Fibroblast of skin of back (primary cell): ENCODE measurements at places on chromosomes 13 and 19.
A peak's percentile ranks its signal among the peaks of the same experiment; 100 is the strongest.

DNA sequence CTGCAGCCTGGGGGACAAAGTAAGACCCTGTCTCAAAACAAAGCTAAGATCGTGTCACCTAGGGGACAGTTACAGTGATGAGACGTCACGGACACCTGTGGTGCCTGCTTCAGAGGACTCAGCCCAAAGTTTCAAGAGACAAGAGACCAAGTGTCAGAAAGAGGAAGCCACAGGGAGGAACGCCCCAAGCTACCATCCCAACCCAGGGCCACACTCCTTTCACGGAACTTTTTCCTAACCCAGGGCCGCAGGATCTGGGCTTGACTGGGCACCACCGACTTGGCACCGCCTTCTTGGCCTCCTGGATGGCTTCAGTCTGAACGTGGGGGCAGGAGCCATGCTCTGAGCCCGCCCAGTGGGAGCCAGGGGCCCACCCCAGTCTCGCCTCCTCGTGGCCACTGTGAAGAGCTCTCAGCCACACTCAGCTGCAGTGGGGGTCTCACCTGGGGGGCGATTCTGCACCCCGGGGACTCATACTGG lies 8.5 kb downstream of the MOB3A start:
- DNase-seq = no peak

- DNase-seq = no peak
Observed at GRCh38 chr19:38089440-38089839, 134.6 kb downstream of the DPF1 start.

GRCh38 chr13:74886502-74886901 lies 595.5 kb downstream of the TBC1D4 start:
- no peak for DNase-seq

GRCh38 chr19:45170146-45171106 lies 7.6 kb downstream of the TRAPPC6A start:
- DNase-seq = no peak

DNA sequence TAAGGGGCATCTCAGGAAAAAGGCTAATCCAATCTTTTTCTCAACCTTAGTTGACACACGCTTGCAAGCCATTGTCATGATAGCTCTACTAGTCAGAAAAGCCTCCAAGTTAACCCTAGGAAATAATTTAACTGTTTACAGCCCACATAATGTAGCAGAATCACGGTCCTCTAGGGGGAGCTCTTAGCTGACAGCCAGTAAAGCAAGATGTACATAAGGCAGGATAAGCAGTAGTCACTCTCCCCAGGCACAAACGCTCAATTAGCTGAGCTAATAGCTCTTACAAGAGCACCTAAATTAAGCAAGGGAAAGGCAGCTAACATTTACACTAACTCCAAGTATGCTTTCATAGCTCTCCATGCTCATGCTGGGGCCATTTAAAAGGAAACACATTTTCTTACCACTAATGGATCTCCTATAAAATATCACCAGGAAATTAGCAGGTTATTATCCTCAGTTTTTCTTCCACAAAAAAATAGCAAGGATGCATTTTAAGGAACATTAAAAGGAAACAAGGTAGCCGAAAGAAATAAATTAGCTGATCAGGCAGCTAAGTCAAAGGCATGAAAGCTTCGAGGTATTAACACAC lies 33.7 kb upstream of the ZSCAN5A start:
- DNase-seq = peak; percentile 7

- DNase-seq = no peak
Observed at GRCh38 chr13:99970651-99971575, 654 bp downstream of the ZIC5 start.

DNA sequence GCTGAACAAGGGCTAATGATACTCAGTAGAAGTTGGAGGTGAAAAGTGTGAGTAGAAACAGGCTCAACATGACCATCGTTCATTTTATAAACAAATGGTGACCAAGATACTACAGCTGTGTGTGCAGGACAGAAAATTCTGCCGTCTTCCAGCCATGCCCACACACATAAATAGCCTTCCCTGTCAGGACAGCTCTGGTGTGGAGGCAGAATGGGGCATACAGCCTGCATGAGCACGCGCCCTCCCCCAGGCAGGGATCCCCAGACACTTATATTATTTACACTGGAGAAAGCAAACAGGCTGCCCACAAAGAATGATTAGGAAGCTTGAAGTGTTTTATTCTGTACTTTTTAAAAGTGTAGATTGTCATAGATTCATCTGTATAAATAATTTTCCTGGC lies 20.4 kb downstream of the GJA3 start:
- no peak for DNase-seq

DNA sequence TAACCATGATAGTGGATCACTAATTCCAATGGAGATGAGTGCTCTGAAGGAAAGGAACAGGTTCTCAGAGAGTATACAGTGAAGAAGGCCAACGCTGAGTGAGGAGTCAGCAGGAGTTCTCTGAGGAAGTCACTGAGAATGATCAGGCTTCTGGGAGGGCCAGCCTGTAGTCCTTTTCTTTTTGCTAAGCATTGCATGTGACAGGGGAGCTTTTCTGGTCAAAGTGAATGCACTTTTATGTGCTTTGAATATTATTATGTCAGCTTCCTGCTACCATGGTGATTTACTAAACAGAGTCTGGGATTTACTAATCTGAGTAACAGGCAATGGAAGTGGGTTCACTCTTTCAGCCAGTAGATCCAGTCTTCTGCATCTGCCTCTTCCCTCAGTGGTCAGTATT lies 81.1 kb upstream of the SERP2 start:
- DNase-seq = no peak

- DNase-seq = no peak
Observed at GRCh38 chr19:45265375-45265774, 14.3 kb downstream of the MARK4 start.

- no peak for DNase-seq
Observed at GRCh38 chr13:22447132-22447886, 733.5 kb upstream of the SGCG start.

GRCh38 chr13:112870737-112871287 lies 98.2 kb upstream of the MCF2L start:
- no peak for DNase-seq

DNA sequence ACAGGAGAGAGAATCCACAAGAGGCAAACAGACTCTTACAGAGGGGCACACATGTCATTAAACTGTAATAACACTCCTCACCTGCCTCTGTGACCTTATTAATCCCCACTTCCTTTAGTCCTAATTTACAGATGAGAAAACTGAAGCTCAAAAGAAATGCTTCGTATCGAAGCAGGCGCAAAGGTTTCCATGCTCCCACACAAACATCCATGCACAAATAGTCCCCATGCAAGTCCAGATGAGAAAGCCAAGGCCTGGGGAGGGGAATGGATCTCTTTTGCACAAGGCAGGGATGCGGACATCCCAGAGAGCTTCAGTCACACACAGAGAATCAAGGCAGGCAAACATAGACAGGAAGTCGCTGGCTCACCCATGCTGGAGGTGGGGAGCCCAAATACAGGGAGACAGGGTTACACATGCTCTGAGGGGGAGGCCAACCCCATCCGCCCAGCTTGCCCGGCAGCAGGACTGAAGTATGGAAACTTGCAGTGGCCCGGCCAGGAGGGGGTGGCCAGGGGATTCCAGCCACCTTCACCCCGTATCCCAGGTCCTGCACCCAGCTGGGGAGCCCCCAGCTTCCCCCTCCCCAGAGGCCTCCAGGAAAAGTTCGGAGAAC lies 468 bp downstream of the S1PR5 start:
- no peak for DNase-seq

- no peak for DNase-seq
Observed at GRCh38 chr13:33583398-33583797, 234.6 kb upstream of the RFC3 start.

GRCh38 chr13:111470933-111471332 lies 150.5 kb downstream of the TEX29 start:
- DNase-seq = no peak

GRCh38 chr19:19642506-19643157 lies 825 bp downstream of the GMIP start:
- peak; percentile 23 for DNase-seq

GRCh38 chr19:13959962-13960862 lies 7.9 kb downstream of the DCAF15 start:
- no peak for DNase-seq

DNA sequence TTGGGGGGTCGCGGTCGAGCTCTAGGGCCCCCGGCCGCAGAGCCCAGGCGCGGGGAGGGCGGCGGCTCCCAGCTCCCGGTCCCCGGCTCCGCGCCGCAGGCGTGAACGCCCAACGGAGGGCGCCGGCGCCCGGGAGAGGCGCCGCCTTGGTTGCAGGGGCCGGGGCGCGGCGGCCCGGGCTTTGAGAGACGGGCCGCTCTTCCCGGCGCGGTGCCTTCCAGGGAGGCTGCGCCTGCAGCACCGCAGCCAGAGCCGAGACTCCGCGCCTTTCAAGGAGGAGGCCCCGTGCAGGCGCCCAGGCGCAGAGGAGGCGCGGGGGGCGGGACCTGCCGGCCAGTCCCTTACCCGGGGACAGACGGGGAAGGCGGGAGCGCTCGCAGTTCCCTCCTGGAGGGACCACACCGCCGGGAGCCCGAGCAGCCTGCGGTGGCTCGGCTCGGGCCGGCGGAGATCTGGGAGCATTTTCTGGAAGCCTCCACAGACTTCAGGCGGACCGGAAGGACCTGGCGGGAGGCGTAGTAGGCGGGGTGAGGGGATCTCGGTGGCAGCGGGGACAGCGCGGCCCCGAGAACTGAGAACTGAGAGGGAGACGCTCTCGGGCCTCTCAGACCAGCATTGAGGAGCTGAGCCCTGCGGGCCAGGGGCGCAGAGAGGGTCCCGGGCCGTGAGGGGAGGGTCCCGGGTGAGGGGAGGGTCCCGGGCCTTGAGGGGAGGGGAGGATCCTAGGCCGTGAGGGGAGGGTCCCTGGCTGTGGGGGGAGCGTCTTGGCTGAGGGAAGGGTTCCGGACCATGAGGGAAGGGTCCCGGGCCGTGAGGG lies 25.5 kb upstream of the MCF2L start:
- peak; percentile 35 for DNase-seq

- no peak for DNase-seq
Observed at GRCh38 chr13:97468331-97468730, 34.4 kb downstream of the RAP2A start.

DNA sequence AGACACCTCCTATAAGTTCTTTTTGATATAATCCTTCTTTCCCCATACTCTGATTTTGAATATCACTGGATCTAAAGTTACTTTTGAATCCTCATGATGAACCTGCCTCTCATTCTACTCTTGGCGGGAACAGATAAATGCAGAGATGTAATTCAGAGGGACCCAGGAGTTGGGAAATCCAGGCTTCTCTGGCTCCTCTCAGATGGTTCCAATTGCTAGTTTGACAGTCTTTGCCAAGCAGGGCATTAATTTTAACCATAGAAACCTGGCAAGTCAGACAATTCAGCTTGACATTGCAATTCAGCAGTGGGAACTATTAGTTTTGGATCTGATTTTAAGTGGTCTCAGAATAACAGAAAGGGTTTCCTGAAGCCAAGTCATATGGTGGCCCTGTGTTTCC lies 67.3 kb upstream of the KLF12 start:
- no peak for DNase-seq

DNA sequence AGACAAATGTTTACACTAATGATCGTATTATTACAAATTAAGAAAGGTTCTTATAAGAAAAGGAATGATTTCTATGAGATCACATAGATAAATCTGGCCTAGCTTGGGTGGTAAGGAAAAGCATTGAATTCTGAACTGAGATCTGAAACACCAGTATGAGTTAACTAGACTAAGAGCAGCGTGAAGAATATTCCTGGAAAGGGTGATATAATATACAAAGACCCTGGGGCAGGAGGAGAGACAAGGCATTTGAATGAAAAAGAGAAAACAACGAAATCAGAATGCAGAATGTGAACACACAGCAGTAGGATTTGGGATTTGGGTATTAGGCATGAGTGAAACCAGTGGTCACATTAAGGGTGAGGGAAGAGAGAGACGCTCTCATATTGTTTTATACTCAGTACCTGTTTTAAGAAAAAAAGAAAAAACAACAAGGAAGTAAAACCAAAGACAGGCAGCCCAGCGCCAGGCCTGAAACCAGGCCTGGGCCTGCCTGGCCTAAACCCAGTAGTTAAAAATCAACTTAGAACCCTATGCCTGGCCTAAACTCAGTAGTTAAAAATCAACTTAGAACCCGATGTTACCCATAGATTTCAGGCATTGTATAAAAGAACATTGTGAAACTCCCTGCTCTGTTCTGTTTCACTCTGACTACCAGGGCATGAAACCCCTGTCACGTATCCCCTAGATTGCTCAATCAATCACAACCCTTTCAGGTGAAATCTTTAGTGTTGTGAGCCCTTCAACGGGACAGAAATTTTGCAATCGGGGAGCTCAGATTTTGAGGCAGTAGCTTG lies 287.1 kb downstream of the ITGBL1 start:
- no peak for DNase-seq

- no peak for DNase-seq
Observed at GRCh38 chr13:77919246-77919920, 752 bp upstream of the EDNRB start.

- no peak for DNase-seq
Observed at GRCh38 chr19:42287017-42287826, 14.7 kb upstream of the PRR19 start.

- DNase-seq = peak; percentile 37
Observed at GRCh38 chr19:53365899-53366493, 491 bp downstream of the ZNF525 start.

GRCh38 chr19:8194528-8195267 lies 14.5 kb upstream of the CERS4 start:
- DNase-seq = no peak

DNA sequence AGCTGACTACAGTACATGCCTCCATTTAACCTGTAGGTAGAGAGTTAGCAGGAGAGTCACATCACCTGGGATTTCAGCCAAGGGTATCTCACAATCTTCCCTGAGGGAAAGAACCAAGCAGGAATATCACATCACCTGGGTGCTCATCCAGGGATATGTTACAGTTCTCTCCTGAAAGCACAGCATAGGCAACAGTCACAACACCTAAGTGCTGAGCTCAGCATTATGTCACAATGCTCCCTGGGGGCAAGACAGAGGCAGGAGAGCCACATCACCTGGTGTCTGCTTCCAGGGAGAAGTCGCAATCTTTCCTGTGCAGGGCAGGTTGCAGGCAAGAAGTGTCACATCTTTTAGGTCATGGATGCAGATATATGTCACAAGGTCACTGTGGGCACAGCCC lies 9.4 kb upstream of the ZNF91 start:
- DNase-seq = no peak

DNA sequence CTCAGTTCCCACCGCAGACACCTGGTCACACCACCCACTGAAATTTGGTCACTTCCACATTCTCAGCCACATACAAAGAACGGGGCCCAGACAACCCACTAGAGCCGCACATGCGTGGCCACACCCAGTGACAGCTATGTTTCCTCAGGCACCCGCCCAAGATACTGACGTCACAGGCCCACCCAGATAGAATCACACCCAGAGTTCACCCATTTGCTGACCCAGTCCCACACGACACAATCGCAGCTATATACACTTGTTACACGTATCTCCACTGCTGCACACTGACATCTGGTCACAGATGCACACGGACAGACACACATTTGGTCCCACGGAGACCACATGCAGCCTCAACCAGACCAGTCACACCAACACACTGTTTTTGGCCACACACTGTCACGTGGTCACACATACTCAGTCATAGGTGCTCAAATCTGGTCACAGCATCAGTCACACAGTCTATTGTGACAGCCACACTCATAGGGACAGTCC lies 2.9 kb downstream of the NUMBL start:
- peak; percentile 78 for DNase-seq
